ENCODE measurements at places on chromosomes 6 and 20. TPM values are rescaled to one million over a fixed set of nuclear protein-coding genes. Genes with fewer than 3 reads are reported as not detected.

The WFDC12 gene
- not detected for polyA plus RNA-seq

The SLC25A27 gene
- polyA plus RNA-seq = 23.0 TPM

The FGD2 gene
- polyA plus RNA-seq = 1.7 TPM

The TNF gene
- not detected for polyA plus RNA-seq

The LTV1 gene
- polyA plus RNA-seq = 41.4 TPM

The SLC35B2 gene
- 51.7 TPM for polyA plus RNA-seq

The ZBTB12 gene
- 17.7 TPM for polyA plus RNA-seq

The OOEP gene
- not detected for polyA plus RNA-seq

The PTGIS gene
- 30.9 TPM for polyA plus RNA-seq

The RCAN2 gene
- 7.8 TPM for polyA plus RNA-seq

The ABHD16B gene
- polyA plus RNA-seq = not detected

The FAM217A gene
- 1.9 TPM for polyA plus RNA-seq

The OSBPL2 gene
- 35.3 TPM for polyA plus RNA-seq

The PEDS1 gene
- polyA plus RNA-seq = 28.4 TPM

The CAGE1 gene
- 0.17 TPM for polyA plus RNA-seq

The MYCT1 gene
- polyA plus RNA-seq = 20.4 TPM

The IP6K3 gene
- polyA plus RNA-seq = 0.72 TPM

The TRIM31 gene
- polyA plus RNA-seq = not detected

The RNF182 gene
- 2.9 TPM for polyA plus RNA-seq

The OPN5 gene
- 0.70 TPM for polyA plus RNA-seq

The PCSK2 gene
- 0.60 TPM for polyA plus RNA-seq

The TXLNB gene
- 1.7 TPM for polyA plus RNA-seq

The ENPP4 gene
- polyA plus RNA-seq = 20.4 TPM

The CTCFL gene
- 2.8 TPM for polyA plus RNA-seq

The PRDM13 gene
- polyA plus RNA-seq = not detected

The MROH8 gene
- polyA plus RNA-seq = 7.3 TPM

All from left renal pelvis (tissue), 4 donors.